ENCODE measurements at places on chromosomes 7 and 10.

DNA sequence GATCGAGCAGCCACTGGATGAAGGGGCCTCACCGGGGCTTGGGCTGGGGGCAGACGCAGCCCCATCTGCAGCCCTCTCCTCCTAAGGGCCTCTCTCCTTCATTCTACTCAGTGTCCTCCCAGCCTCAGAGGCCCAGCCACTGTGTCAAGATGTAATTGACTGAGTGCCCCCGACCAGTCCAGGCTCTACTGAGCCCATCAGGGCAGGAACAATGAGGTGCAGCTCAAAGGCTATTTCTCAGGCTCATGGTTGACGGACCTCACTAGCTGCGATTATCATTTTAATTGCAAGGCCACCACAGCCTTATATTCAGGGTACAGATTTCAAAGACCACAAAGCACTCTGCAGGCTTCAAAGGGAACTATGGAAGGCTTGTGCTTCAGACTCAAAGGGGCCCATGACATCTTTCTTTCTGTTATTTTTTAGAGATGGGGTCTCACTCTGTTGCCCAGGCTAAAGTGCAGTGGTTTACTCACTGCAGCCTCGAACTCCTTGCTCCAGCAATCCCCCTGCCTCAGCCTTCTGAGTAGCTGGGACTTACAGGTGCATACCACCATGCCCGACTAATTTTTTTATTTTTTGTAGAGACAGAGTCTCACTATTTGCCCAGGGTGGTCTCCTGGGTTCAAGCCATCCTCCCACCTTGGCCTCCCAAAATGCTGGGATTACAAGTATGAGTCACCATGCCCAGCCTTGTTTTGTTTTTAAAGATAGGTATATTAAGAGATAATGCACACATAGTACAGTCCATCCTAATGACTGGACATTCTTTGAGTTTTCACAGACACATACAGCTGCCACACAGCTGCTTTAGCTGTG is 23.7 kb downstream of the SLC29A3 start:
- H3K36me3 ChIP-seq, result peaks cover 23% of the 10 kb centered on the region
- H3K4me3 ChIP-seq, result no peak overlapping the region
- DNase-seq, result no peak
- no peak overlapping the region for H3K27ac ChIP-seq
- H3K4me1 ChIP-seq, result peaks cover 29% of the 10 kb centered on the region
- H3K27me3 ChIP-seq, result no peaks in the 10 kb centered on the region

DNA sequence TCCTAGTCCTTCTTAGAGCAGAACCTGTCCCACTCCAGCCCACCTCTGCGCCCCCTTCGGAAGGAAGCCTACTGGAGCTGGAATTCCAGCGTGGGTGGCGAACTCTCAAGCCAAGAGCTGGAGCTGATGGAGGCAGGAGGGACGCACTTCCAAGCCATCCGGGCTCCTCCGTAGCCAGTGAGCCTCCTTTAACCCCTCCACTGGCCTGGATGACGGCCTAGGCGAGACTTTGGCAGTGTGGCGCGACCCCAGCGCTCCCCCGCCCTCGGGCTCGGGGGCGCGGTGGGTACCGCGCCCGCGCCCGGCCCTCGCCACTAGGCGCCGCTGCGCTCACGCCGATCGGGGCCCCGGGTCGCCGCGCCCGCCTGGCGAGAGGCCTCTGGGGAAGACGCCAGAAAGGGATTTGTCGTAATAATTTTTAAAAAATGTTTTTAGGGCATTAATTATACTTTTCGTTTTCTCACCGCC is 5.1 kb upstream of the EMX2 start:
- no peak overlapping the region for H3K4me3 ChIP-seq
- peaks cover 50% of the 10 kb centered on the region for H3K27me3 ChIP-seq
- DNase-seq, result no peak
- H3K27ac ChIP-seq, result no peak overlapping the region
- peaks cover 26% of the 10 kb centered on the region for H3K4me1 ChIP-seq

DNA sequence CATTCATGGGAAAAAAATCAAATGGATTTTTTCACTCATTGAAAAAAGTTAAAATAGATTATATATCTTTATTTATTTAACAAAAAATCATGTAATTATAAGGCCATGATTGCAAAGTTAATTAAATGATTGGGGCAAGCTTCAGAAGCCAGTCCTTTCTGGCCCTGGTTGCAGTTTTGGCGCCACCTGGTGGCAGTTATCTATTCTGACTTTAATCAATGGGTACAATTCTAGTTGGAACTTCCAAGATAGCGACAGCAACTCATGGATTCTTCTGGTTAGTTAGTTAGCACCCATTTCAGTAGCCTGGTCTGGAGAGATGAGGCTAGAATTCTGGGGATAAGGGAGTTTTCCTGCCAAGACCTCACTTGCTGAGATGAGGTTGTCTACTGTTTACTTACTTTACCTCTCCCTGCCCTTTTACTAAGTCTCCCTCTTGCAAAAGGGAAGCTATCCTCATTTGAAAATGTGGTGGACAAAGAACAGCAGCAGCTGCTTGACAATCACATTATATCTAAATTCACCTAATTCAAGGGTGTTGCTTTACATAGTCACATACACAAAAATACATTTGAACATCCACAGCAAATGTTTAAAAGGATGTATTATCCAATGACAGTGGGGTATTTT is 42.3 kb downstream of the NOC3L start:
- H3K27me3 ChIP-seq, result no peaks in the 10 kb centered on the region
- no peak for DNase-seq
- H3K4me3 ChIP-seq, result no peak overlapping the region
- no peaks in the 10 kb centered on the region for H3K4me1 ChIP-seq
- H3K27ac ChIP-seq, result no peak overlapping the region

GRCh38 chr10:25024528-25024927 is 8.1 kb downstream of the THNSL1 start:
- H3K27ac ChIP-seq, result no peak overlapping the region
- no peak for DNase-seq
- no peak overlapping the region for H3K4me3 ChIP-seq
- no peaks in the 10 kb centered on the region for H3K4me1 ChIP-seq

DNA sequence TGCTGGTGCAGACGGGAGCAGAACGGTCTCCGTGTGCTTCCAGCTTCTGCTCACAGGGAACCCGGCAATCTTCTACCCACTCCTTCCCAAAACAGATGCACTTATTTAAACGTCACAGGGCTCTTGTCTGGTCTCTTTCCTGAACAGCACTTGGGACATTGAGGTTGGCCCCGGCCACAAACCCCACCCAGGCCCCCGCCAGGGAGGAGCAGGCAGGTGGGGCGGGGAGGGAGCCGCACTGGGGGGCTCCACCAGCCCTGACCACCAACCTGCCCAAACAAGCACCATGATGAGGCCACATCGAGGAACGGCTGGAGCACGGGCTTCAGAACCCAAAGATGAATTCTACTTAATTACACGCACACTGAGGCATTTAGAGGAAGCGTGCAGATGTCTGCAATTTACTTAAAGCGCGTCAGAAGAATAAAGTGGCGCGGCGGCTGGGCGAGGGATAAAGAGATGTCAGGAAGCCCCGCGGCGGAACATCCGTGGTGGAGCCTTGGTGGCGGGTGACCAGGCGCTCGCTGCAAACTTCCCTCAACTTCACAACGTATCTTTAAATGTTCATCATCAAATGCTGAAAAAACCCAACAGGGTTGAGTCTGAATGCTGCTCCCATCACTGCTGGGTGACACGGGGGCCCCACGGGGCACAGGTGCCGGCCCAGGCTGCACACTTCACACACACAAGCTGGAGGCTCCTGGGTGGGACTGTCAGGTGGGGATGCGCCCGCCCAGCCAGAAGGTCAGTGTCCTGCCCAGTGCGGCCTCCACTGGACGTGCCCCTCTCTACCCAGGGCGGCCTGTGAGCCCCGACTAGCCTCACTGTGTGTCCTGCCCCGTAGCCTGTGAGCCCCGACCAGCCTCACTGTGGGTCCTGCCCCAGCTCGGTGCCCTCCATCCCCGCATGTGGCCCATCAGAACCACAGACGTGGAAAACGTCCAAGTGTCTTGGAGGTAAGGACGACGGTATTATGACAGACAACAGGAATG is 279.2 kb downstream of the MAD1L1 start:
- H3K27me3 ChIP-seq, result no peaks in the 10 kb centered on the region
- H3K4me3 ChIP-seq, result no peak overlapping the region
- no peaks in the 10 kb centered on the region for H3K4me1 ChIP-seq
- no peaks in the 10 kb centered on the region for H3K36me3 ChIP-seq

DNA sequence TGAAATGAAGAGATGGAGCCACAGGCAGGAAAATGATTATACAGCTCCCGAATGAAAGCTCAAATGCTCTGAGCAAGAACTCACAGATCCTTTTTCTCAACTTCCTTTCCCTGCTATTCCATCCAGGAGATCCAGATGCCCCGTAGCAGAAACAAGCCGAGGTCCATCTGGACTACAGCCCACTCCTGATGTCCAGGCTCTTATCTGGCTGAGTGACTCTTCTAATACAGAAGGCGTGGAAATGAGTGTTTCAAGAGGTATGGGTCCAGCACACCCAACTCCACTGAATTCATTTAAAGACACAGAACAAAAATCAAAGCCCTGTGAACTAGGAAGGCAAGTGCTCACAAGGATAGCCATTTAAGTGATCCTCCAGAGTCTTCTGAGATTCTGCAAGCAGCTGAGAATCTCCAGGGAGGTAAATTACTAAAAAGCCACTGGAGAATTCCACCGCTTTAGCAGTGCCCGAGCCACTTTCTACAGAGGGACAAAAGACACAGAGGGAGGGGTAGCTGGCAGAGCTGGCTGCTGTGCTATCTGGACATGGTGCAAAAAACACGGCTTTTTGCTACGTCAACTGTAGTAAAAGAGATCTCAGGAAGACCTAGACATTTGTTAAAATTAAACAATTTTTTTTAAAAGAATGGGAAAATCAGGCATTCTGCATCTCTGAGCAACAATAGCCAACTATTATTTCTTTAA is 24.5 kb downstream of the FAM171A1 start:
- H3K4me3 ChIP-seq, result no peak overlapping the region
- no peaks in the 10 kb centered on the region for H3K36me3 ChIP-seq
- no peak for DNase-seq
- no peak overlapping the region for H3K27ac ChIP-seq
